ENCODE measurements at places on chromosomes 4 and X.

GRCh38 chr4:17358241-17358640 is 153.6 kb downstream of the QDPR start:
- DNase-seq = no peak

GRCh38 chr4:2135083-2135482 is 76.0 kb downstream of the NAT8L start:
- no peak for DNase-seq

DNA sequence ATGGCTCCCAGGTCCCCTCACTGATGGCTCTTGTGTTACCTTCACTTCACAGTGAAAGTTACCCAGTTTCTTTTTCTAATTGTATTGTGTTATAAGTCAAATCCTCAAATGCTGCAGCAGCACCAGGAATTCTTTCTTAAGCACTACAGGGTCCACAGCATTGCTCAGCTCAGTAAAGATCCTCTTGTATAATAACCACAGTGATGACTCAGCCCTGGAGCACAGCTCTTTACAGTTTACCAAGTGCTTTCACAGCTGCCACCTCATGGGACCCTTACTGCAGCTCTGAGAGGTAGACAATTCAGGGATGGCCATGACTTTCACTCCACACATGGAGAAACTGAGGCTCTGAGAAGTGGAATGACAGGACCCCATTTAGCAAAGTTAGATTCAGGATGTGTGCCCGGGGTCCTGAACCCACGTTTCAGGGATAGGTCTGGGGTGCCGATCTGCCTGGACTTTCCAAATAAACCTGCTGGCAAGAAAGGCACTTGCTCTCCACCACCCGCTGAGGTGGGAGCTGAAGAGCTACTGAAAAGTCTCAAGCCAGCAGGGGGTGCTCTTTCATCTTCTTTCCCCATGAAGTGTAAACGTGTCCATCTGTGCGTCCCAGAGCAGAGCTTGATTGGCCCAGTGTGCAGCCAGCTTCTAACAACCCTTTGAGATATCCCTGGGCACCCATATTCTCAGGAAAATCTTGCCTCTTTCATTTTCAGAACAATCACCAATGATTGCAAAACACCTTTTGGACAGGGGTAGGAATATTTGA is 35.7 kb upstream of the GABRQ start:
- DNase-seq = no peak

DNA sequence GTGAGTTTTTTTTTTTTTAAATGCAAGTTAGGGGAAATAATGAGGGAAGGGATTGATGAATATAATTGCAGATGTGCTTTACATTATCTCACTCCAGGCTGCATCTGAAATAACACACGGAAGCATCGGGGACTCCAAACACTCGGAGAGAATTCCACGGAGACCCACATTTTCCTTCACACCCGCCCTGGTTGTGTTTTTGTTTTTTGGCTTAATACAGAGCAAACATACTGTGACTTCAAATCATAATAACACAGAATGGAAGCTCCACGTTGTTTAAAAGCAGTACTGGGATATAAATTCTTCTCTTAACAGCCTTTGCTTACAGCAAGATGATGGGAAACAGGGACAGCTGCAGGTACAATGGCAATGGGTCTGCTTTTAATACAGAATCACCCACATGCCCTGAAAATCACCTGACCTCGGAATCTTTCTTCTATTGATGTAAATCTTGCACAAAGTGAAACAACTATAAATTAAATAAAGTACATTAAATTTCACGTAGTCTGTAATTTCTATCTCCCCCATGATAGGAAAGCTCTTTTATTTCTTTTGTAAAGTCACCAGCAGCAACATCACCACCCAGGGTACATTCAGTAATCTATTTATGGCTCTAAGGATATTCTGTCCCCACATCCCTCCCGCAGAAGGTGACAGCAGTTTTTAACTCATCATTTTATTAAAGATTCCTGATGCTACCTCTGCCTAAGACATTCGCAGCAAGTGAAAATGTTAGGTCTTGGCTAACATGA is 119.3 kb downstream of the ZNF827 start:
- DNase-seq = no peak

GRCh38 chr4:57194068-57194611 is 84.0 kb upstream of the IGFBP7 start:
- no peak for DNase-seq

DNA sequence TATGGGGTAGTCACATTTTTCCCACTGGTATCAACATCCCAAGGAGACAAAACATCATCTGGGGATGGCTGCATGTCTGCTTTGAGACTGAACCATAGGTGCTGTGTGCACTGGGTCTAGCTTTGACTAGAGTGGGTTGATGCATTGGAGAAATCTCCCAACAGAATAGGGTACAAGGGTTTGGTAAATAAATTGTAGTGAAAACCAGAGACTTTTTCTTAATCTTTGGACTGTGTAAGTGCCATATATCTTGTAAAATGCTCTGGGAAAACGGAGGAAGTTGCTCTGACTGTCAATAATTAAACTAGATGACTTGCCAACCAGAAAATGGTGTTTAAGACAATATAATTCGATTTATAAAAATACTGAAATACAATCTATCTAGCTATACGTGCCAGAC is 1064.0 kb upstream of the SLIT2 start:
- DNase-seq = no peak

DNA sequence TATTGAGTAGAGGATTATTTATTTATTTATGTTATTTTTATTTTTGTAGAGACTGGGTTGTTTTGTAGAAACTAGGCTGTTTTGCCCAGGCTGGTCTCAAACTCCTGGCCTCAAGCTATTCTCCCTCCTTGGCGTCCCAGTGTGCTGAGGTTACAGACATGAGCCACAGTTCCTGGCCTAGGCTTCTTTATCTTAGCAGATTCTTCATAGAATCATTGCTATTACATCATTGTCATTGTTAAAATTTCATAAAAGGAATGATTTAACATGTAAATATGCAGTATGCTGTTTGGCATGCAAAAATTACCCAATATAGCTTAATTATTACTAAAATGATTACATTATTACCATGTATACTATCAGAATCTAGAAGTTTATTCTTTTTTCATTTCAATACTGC is 24.2 kb downstream of the SULT1E1 start:
- DNase-seq = no peak

DNA sequence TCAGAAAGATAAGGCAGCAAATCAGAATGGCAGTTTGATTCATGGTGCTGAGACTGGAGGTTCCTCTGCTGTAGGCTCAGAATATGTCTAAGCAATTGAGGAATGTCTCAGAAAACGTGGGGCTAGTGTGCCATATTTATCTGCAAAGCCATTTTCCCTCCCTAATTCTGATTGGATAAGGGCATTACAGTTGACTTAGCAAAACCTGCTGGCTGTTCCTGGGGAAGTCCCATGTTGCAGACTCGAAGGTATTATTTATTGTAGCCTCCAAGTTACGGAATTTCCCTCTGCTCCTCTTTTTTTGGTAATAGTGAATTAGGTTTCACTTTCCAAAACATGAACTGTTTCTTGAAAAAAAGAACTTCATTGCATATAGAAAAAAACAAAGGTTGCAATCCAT is at the start of gene CXCL10:
Gene CXCL10, minus strand, starts transcription at position 109 of the 400 bp plus-strand sequence. Its CDS starts 66 bp downstream, at position 43.
- no peak for DNase-seq

DNA sequence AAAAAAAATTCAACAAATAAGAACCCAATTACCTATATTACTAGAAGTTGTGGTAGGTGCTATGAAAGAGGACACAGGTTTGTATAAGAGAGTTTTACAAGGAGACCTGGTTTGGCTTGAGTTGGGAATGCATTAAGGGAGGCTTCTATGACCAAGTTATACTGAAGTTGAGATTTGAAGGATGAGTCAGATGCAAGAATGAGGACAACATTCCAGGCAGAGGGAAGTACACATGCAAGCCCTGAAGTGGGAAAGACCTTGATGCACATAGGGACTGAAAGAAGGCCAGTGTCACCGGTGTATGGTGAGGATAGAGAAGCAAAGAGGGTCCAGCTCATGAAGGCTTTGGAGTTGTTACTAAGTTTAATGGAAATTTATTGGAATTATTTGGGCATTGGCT is 52.2 kb downstream of the ANK2 start:
- DNase-seq = no peak

- no peak for DNase-seq
Measured at GRCh38 chr4:162838671-162839070, 328.0 kb downstream of the NAF1 start.

DNA sequence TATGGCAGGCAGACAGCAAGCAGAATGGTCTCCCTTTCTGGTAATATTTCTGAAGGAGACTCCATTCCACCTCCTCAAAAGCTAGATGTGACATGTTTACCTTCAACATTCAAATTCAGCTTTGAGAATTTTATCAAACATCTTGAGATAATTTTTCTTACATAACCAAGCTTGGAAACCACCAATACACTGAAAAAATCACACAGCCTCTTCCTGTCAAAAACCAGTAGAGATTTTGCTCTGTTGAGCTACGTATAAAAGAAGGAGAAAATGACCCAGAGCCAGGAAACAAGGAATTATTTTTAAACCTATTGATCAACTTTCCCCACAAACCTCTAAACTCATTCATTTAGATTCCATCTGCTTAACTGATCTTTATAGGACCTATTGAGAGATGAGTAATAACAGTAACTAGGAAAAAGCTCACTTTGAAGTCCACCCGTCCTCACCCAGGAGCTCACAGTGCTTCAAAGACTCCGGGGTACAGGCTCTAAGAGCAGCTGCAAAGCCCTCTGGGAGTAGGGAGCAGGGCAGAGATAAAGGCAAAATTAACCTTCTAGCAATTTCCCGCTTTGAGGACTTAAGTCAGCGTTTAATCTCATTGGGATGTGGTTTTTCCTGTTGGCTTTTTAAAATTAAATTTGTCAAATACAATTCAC is 318.2 kb upstream of the RASGEF1B start:
- DNase-seq = no peak

DNA sequence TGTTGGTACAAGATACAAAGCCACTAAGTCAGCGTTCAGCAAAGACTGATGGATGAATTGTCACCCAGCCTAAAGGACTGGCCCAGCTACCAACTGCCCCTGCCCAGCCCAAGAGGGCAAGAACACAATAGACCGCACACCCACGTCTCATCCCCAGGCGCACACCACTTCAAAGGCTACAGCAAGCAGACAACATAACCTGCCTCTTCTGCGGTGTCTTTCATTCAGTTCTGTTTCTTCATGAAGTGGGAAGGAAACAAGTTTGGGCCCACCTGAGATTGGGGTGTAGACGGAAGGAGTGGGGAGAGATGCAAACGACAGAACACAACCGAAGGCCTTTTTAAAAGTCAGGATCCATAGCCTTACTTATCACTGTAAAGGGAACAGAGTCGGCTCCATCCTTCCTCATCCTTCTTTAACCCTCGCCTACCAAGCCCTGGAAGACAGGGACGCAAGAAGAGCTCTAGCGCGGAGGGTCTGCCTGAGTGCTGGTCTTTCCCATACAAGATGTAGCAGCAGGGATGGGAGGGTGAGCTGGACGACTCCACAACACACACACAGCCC is 691 bp downstream of the SCARB2 start:
- DNase-seq = no peak

DNA sequence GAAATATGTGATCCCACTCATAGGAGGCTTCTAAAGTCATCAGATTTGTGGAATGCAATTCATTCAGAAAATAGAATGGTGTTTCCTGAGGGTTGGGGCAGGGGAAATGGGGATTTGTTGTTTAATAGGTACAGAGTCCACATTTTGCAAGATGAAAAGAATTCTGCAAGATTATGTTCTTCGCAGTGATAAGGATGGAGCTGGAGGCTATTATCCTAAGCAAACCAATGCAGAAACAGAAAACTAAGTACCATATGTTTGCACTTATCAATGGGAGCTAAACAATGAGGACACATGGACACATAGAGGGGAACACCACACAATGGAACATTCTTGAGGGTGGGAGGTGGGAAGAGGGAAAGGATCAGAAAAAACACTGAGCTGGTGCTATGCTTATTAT is 144.3 kb upstream of the NLGN4X start:
- DNase-seq = no peak

GRCh38 chr4:92307181-92307580 is 3.4 kb downstream of the GRID2 start:
- no peak for DNase-seq

- peak; percentile 32 for DNase-seq
Measured at GRCh38 chr4:76087007-76087769, 12.7 kb downstream of the ART3 start.

GRCh38 chr4:4542774-4543485 is 1.1 kb upstream of the STX18 start:
- DNase-seq = no peak

GRCh38 chrX:133414406-133415275 is 648 bp downstream of the GPC4 start:
- DNase-seq = no peak

DNA sequence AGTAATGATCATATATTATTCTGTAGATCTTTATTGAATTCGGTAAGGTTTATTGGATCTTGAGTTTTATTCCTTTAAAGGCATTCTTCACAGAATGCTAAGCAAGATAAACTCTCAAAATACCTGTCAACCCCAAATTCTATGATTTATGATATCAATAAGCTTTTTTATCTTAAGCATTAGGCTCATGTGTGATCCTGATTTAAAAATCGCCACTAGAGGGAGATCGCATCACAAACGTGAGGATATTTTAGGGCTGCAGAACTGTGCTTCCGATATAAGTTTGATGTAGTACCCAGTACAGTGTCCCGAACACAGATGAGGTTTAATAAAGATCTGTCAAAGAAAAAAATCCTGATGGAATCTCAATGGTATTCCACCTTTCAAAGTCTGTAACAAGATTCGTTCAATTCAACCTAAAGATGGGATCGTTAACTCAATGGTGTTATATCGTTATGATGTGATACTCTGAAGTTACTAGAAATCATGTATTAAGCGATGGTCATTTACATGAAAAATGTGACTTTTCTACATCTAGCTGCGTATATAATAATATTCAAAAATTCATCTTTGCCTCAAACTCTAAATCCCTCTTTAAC is 169.0 kb downstream of the CORIN start:
- peak; percentile 16 for DNase-seq

DNA sequence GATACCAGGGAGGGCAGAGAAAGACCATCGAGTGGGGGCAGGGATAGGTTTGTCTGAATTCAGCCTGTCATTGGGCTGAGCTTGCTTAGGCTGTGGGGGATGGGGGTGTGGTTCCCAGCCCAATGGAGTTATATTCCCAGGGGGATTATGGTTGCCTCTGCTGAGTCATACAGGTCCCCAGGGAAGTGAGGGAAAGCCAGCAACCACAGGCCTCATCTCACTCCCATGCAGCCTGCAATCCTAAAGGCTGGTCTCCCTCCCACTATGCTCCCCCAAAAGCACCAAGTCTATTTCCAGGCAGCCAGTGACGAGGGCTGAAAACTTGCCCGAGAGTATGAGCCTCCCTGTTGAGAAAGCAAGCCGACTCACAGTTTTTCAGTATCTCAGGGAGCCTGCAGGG is 39.3 kb downstream of the AFM start:
- no peak for DNase-seq

- DNase-seq = no peak
Measured at GRCh38 chr4:184899261-184900134, 73.7 kb upstream of the ACSL1 start.

GRCh38 chrX:9074326-9074725 is 40.4 kb upstream of the FAM9B start:
- no peak for DNase-seq

- no peak for DNase-seq
Measured at GRCh38 chrX:31319586-31319985, 247.7 kb upstream of the FTHL17 start.

- no peak for DNase-seq
Measured at GRCh38 chrX:149979126-149979644, 40.9 kb upstream of the EOLA2 start.

GRCh38 chr4:189232274-189232673 is 708.4 kb upstream of the FRG1 start:
- DNase-seq = no peak

GRCh38 chr4:6047130-6047673 is 29.0 kb upstream of the C4orf50 start:
- no peak for DNase-seq

- DNase-seq = no peak
Measured at GRCh38 chr4:154602404-154603020, 9.9 kb downstream of the FGG start.

Measured in NCI-H1092 (cell line).